ENCODE measurements at places on chromosomes 16 and 17.

DNA sequence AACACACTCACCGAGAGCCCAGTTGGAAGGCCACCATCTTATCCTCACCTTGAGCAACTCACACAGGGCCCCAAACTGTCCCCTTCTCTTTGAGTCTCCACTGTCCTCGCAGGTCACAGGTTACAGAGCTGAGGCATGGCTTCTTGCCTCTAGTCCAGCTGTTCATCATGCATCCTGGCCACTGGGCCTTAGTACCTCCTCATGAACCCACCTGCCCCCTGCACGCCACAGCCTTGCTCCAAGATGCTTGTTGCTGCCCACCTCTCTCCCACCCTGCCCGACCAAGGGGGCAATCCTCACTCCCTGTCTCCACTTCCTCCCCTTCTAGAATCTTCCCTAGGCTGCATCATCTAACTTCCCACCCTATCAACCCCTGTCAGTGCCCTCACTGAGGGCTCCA is 17.1 kb downstream of the CDH5 start:
- DNase-seq, result no peak

- no peak for DNase-seq
Observed at GRCh38 chr17:17150448-17150800, 55.7 kb downstream of the PLD6 start.

DNA sequence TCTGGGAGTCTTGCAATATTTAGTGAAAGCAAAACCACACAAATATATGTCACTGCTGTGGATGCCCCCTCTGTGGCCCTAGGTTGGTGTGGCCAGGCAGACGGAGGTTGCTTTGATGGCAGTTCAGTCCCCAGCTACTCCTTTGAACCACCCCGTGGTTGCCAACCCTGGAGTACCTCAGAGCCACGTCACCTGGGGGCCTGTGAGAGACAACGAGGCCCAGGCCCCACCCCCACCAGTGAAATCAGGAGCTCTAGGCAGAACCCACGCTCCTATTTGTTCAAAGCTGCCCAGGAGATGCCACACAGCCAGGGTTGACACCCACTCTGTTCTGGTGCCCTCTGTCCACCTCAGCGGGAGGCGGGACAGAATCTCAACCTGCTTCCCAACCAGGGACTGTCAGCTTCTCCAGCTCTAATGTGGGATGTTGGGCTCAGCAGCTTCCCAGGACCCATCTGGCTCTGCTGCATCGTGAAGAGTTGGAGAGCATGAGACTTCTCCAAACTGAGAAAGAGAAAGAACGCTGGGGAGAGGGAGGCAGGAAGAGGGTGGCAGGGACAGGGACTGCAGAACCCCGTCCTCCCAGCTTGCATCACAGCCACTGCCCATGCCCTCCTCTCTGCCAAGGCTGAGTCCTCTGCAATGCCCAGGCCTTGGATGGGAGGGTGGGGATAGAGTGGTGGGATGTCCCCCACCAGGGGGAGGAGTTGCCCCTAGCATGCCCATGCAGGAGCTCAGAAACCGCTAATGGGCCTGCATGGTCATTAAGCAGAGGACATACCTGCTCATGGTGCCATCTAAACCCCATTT is 81.8 kb downstream of the C16orf78 start:
- no peak for DNase-seq

GRCh38 chr17:35912339-35912912 is 18.1 kb downstream of the RDM1 start:
- DNase-seq, result no peak

GRCh38 chr16:69190598-69190997 is 3.6 kb downstream of the SNTB2 start:
- no peak for DNase-seq

DNA sequence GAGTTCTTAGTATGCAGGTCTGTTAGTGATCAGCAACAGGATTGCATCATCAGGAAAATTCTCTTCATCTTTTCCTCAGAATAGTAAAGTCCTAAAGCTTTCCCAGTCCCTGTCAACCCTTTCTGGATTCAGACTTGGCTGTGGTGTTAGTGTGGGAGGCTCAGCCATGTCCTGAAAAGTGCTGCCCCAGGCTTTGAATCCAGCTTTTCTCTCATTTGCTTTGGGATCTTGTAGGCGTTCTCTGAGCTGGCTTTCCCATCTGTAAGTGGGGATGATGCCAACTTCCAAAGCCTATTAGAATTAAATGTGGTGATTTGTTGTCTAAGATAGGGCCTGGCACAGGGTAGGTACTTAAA is 3.0 kb downstream of the ALKBH5 start:
- DNase-seq, result no peak

- DNase-seq, result no peak
Observed at GRCh38 chr16:22684574-22685458, 129.1 kb upstream of the HS3ST2 start.

DNA sequence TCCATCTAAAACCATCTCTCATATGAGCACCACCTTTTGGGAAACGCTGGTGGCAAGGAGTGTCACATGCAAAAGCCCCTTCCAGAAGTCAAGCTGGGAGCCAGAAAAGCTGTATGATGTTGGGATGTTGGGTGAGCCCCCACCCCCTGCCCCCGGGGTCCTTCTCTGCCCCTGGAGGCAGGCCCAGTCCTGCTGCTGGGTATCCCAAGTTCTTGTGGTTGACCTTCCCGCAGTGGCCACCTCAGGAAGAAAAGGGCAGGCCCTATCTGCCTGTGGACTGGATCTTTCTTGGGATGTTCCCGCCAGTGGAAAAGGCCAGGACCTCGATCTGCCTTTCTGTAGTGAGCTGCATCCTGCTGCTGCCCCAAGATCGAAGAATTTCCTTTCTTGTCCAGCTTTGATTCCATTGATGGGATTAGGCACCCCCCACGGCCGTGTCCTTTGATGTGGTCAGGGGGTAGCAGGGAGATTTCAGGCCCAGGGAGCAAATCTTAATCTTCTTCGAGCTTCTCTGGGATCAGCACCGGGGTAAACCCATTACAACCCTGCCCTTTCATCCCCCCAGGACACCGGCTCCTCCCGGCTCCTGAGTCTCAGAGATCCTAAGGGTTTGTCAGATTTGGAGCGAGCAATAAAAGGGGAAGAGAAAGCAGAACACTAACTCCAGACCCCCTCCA is 165.6 kb downstream of the RAB11FIP4 start:
- DNase-seq, result no peak

GRCh38 chr17:80722661-80723060 is 178.0 kb downstream of the RPTOR start:
- DNase-seq, result no peak

GRCh38 chr17:298791-299450 is 53.7 kb downstream of the RPH3AL start:
- no peak for DNase-seq

DNA sequence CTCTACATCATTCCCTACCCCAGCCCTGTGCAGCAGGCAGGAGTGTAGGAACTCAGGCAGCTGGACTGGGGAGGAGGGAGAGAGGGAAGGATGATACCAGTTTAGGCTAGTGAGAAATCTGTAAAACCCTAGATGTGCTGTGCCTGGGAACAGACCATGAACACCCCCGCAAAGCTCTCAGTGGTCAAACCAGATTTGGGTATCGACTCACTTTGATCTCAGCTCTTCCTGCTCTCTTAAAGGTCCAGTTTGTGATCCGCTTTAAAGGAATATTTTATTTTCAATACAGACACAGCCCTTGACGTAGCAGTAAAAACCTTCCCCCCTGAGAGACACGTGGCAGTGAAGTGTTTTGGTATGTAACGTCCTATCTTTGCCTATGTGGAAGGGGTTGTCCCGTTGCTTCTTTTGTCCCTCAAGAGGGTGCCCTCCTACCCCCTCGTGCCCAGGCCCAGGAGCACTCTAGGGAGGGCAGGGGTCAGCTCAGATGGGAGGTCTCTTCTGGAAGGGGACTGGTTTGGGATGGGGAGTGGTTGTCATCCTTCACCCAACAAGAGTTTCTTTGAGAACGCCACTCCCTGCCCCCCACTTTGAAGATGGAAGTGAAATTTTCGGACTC is 19.3 kb upstream of the TBX2 start:
- DNase-seq, result no peak

- no peak for DNase-seq
Observed at GRCh38 chr16:83247767-83248372, 559.9 kb upstream of the HSBP1 start.

GRCh38 chr17:40328386-40328766 is 19.4 kb downstream of the RARA start:
- DNase-seq, result no peak

DNA sequence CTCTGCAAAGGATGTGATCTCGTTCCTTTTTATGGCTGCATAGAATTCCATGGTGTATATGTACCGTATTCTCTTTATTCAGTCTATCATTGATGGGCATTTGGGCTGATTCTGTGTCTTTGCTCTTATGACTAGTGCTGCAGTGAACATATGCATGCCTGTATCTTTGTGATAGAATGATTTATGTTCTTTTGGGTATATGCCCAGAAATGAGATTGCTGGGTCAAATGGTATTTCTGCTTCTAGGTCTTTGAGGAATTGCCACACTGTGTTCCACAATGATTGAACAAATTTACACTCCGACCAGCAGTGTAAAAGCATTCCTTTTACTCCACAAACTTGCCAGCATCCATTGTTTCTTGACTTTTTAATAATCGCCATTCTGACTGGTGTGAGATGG is 60.2 kb upstream of the ADORA2B start:
- no peak for DNase-seq

GRCh38 chr17:82396601-82397435 is 21.3 kb upstream of the HEXD start:
- no peak for DNase-seq

GRCh38 chr17:64460955-64461354 is 12.0 kb downstream of the MILR1 start:
- no peak for DNase-seq

- DNase-seq, result no peak
Observed at GRCh38 chr17:13995856-13996271, 73.4 kb upstream of the COX10 start.

DNA sequence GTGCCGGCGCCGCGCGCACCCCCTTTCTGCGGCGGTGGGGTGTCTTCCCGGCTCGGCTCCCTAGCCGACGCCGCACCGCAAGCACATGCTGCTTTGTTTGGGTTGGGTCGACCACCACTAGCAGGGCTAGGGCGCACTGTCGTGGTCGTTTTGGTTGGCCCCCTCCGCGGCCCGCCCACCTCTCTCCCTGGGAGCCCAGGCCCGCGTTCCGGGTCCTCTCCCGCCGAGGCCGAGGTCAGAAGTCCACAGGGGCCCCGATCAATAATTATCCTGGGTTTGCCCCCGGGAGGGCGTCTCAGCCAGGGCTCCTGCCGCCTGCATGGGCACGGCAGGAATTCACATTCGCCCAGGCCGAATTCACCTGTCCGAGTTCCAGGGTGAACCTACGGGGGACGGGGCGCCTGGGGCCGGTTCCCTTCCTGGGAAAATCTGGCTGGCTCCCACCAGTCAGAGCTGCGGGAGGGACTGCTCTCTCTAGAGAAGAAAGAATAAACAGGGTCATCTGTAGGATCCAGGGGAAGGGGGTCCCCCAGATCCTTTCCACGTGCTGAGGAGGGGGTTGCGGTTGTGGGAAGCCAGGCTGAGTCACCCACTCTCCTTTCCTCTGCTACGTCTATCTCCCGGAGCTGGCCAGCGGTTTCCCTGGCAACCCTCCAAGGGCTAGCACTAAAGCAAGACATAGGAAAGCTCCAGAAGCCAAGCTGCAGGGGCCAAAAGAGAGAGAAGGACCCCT is 584 bp upstream of the STAT5B start:
- DNase-seq, result no peak

DNA sequence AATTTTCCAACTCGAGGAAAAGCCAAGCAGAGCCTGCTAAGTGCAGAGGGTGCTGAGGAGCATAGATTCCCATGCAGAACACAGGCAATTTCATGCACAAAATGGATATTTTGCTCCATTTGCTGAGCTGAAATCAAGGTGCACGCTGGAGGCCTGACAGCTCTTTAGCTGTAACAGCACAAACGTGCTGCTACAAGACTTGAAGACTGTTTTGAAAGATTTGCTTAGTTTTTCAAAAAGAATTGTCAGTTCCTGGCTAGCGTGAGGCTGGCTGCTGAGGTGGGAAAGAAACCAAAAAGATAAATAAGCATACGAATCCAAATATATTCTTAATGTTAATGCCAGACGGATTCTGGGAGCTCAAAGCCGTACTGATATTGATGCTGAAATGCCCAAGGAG is 309.0 kb upstream of the MAF start:
- DNase-seq, result no peak

GRCh38 chr16:11140466-11140865 is 115.5 kb downstream of the SOCS1 start:
- DNase-seq, result no peak

GRCh38 chr17:41060052-41060604 is at the start of gene KRTAP2-3:
Gene KRTAP2-3, minus strand, starts transcription at chr17:41060114. Its CDS starts 64 bp downstream, at chr17:41060050.
- DNase-seq, result no peak
